Fibroblast of the aortic adventitia (primary cell): ENCODE measurements at places on chromosomes 11 and 22. TPM values are rescaled to one million over a fixed set of nuclear protein-coding genes. Genes with fewer than 3 reads are reported as not detected.

Gene POU2AF3
- total RNA-seq, result 0.45 and 1.3 TPM in 2 replicates

Gene STK33
- 1.1 and 3.8 TPM in 2 replicates for total RNA-seq

Gene RTN4R
- total RNA-seq, result 0.09 TPM in 1 of 2 replicates, not detected in the other

Gene SLC29A2
- total RNA-seq, result 0.36 TPM in 1 of 2 replicates, not detected in the other

Gene MPZL3
- 0.41 and 0.45 TPM in 2 replicates for total RNA-seq

Gene KCNQ1OT1
- total RNA-seq, result 5.5 and 7.3 TPM in 2 replicates

Gene C22orf31
- total RNA-seq, result not detected in 2 replicates

Gene MMP11
- total RNA-seq, result 5.1 and 47.8 TPM in 2 replicates

Gene MRGPRE
- total RNA-seq, result not detected in 2 replicates

Gene CCDC134
- total RNA-seq, result 5.7 and 8.1 TPM in 2 replicates

Gene KCNJ11
- not detected in 2 replicates for total RNA-seq

Gene LMO2
- 5.6 and 21.8 TPM in 2 replicates for total RNA-seq

Gene ZNF214
- 2.9 and 5.2 TPM in 2 replicates for total RNA-seq

Gene TEX54
- 0.54 TPM in 1 of 2 replicates, not detected in the other for total RNA-seq

Gene MUC2
- total RNA-seq, result not detected in 2 replicates

Gene CLMP
- 187 and 235 TPM in 2 replicates for total RNA-seq

Gene RBMXL2
- total RNA-seq, result not detected in 2 replicates

Gene CLCF1
- 1.5 and 9.4 TPM in 2 replicates for total RNA-seq

Gene CALCB
- not detected in 2 replicates for total RNA-seq

Gene RNF26
- total RNA-seq, result 4.7 and 7.1 TPM in 2 replicates

Gene OR51T1
- total RNA-seq, result not detected in 2 replicates

Gene IGF2
- 3.3 and 4.2 TPM in 2 replicates for total RNA-seq

Gene LRRC74B
- not detected in 2 replicates for total RNA-seq

Gene OR8G1
- not detected in 2 replicates for total RNA-seq
